ENCODE measurements at places on chromosomes 13 and 19.

DNA sequence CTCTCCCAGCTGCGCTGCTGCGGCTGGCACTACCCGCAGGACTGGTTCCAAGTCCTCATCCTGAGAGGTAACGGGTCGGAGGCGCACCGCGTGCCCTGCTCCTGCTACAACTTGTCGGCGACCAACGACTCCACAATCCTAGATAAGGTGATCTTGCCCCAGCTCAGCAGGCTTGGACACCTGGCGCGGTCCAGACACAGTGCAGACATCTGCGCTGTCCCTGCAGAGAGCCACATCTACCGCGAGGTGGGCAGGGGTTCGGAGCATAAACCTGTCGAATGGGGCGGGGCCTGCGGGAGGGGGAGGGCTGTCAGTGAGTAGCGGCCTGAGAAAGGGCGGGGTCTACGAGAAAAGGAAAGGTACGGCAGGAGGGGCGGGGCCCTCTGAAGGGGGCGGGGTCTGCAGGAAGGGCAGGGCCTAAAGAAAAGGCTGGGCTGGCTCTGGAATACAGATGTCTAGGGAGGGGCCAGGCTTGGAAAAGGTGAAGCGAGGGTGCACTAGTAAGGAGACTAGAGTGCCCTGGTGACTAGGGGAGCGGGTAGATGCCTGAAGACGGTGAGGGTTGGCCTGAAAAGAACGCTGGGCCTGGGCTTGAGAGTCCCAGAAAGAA lies 3.6 kb downstream of the CD37 start:
- DNase-seq: peak; percentile 63

DNA sequence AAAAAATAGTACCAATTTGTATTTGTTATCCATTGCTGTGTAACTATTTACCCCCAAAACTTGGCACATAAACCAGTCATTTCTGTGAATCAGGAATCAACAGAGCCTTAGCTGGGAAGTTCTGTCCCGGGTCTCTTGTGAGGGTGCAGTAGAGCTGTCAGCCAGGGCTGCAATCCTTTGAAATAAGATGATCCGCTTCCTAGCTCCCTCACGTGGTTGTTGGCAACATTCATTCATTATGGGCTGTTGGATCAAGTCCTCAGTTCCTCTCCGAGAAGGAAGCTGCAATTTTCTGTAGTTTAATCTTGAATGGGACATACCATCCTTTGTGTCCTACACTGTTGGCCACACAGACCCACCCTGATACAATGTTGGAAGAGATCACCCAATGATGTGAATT lies 277.2 kb downstream of the SUCLA2 start:
- DNase-seq: no peak

DNA sequence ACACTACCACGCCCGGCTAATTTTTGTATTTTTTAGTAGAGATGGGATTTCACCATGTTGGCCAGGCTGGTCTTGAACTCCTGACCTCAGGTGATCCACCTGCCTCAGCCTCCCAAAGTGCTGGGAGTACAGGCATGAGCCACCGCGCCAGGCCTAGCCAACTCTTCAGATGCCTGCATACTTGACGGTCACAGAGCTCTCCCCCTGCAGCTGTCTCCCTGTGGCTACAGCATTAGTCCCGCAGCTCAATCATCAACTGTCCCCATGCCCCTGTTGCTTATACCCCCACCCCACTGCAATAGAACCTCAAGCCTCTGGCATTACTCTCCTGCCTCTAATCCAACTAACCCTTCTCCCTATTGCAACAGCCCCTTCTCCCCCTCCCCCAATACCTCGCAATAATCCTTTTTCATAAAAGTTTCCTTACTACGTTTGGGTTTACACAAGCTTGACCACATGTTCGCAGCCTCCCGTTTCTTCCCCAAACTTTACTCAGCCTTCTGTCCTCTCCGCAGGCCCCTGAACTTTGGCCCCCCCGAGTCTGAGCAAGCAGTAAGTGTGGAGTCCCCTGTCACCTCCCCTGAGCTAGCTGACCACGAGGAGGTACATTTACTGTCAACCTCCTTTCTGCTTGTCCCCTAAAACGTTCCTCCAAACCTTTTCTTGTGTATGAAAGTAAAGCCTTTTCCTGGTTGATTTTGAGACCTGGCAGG lies 1.7 kb downstream of the ZNF77 start:
- no peak for DNase-seq

DNA sequence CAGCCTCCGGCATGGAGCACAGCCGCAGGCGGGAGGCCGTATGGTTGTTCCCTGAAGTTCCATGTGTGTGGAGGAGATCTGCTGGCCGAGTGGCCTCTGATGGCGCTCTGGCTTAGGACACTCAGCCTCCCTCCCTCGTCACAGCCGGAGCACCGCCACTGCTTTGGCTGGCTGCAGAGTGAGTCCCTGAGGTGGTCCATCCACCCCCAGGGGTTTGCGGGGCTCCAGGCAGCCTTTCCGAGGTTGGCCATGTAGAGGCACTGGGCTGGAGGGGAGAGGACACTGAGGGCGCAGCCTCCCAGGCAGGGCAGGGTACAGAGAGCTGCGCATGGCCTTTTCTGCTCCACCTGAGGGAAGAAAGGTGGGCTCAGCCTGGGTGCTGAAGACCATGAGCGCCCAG lies 19.8 kb upstream of the NPAS1 start:
- DNase-seq: no peak

DNA sequence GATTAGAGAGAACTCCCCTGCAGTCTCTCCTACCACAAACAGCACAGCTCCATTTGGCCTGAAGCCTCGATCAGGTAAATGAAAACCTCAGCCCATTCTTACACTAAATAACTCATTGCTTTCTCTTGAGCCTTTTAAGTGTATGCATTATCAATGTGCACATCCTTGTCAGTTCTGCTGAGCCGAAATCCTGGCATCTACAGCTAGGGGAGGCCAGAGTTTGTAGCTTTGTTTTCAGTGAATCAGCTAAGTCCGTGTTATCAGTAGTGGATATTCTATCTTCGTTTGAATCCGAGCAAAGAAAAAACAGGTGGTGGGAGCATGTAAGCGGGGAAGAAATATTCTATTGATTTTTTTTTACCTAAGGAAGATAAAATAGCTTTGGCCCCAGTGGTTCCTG lies 84.4 kb downstream of the ESD start:
- DNase-seq: no peak

- no peak for DNase-seq
Observed at GRCh38 chr13:22121146-22121739, 450.4 kb downstream of the FGF9 start.

DNA sequence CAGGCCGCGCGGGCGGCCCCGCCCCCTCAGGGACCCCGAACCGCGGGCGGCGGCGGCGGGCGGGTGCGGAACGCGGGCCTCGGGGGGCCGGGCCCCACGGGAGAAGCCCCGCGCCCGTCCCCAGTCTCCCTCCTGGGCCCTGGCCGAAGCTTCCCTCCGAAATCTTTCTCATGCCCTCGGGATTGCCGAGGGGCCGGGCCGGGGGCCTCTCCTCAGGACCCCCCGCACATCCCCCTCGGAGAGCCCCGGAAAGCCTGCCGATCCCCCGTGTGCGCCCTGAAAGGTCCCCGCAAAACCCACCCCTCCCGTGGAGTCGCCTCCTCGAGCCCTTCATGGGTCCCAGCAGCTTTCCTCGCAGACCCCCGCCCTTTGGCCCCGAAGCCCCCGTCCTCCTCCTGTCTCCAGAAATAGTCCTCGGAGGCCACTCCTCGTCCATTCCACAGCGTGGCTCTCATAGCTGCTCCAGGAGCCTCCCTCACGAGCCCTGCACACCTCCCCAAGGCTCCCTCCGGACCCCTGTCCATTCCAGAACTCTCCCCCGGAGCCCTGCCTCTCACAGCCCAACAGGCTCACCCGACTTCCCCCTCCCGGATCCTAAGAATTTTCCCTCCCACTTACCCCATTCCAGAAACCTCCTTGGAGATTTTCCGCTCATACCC lies 555 bp downstream of the SAMD4B start:
- peak; percentile 64 for DNase-seq

DNA sequence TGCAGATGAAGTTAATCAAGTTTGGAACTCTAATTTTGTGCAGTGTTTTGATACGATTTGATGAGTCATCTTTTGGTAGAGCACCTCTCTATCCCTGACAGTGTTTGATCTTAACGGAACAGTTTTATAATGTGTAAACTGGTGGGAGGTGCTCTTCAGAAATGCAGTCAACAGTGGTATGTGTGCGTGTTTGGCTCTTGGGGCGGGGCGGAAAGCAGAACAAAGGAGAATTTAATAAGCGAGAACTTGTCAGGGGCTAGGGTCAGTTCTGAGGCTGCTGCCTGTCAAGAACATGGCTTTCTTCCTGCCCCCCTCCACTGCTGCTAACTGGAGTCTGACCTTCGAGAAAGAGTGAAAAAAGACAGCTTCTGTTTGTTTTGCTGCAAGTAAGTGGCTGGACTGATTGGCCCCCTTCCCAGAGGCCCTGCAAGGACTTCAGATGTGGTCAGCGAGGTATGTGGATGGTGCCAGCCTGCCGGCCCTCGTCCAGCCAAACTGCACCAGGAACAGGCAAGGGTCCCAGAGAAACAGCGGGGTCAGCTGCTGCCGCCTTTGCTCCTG lies 40.8 kb downstream of the BBC3 start:
- DNase-seq: peak; percentile 87

GRCh38 chr13:44389876-44390275 lies 16.3 kb downstream of the SERP2 start:
- no peak for DNase-seq

- no peak for DNase-seq
Observed at GRCh38 chr19:28539759-28540158, 673.2 kb downstream of the UQCRFS1 start.

DNA sequence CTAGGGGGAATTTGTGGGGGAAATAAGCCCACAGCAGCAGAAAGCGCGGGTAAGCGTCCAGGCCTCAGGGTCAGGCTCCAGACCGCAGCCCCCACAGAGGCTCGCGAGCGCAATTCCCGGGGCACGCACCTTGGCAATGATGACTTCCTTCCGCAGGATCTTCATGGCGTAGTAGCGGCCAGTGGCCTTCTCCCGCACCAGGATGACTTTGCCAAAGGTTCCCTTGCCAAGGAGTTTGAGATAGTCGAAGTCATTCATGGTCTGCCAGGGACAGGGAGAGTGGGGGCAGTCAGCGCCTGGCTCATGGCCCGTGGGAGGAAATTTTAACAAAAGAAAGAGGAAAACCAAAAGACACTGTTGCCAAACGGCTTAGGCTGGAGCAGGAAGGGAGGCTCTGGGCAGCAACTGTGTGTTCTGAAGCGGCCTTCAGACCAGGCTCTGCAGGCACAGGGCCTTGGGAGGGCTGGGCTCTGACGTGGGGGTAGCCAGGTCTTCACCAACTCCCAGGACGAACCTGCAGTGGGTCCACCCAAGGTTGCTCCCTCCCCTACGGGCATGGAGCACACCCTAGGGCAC lies 15.4 kb upstream of the CCNP start:
- DNase-seq: no peak

DNA sequence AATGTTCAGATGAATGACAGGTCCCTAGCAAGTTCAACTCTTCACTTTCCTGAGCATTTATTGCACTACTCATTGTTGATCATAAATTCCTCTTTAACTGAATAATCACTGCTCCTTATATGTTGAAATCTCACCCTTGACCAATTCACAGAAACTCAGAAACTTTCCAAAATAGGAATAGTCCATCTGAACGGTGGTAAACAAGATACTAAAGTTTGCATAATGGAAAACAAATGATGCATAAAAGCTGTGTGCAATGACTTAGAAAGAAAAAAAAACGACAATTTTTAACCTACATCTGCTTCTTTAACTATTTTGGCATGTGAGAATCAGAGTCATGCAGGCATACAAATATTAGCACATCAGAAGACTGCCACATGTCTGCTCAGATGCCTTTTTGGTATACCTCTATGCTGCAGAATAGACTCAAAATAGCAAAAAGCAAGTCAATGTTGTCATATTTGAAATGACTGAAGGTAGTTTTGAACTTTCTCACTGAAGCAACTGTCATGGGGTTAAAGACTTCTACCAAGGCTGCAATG lies 34.8 kb downstream of the SLC10A2 start:
- no peak for DNase-seq

- no peak for DNase-seq
Observed at GRCh38 chr13:43572656-43573360, 214.0 kb downstream of the ENOX1 start.

DNA sequence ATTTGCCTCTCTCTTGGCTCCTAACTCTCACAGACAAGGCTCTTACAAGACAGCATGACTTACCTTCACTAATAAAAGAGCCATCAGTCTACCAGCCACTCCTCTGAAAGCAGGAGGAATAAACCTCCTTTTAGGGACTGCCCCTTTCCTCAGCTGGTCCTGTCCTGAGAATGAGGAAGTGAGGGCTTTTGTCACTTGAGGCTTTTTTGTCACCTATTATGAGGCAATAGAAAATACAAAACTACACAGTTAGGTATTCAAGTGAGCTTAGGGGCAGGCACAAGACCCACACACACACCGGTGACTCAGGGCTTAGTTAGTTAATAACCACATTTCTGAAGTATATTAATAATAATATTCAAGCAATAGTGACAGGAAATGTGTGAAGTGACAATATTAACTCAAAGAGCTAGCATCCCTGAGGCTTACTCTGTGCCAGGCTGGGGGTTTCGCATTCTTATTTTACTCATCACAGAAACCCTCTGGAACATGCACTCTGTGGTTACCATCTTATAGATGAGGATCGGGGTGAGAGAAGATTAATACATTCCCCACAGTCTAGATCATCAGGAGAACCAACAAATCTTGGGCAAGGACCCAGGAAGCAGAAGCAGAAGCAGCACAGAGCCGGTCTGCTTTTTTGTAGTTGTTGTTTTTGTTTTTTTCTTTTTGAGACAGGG lies 379.9 kb downstream of the LIG4 start:
- no peak for DNase-seq

- DNase-seq: no peak
Observed at GRCh38 chr13:95220611-95221010, 80.6 kb downstream of the ABCC4 start.

DNA sequence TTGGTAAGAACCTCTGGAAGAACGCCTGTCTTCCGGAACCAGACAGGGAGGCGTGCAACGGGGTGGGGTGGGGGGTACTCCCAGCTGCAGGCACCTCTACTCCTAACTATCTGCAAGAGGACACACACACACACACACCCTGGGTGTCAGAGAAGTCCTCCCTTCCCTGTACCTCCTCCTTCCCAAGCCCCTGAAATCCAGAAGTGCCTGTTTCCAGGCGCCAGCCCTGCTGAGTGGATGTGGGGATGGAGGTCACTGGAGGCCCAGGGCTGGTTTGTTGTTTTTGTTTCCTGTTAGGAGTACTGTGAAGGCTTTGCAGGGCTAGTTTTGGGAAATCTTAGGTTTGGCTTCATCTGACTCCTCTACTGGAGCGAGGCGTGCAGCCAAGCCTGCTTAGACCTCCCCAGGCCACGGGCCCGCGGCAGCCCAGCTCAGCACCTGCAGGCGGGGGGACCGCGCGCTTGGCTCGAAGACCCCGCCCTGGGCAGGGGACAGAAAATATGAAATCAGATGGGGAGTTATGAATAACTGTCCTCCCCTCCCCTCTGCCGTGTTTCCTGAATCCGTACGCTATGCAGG lies 36.4 kb downstream of the SOX1 start:
- no peak for DNase-seq

DNA sequence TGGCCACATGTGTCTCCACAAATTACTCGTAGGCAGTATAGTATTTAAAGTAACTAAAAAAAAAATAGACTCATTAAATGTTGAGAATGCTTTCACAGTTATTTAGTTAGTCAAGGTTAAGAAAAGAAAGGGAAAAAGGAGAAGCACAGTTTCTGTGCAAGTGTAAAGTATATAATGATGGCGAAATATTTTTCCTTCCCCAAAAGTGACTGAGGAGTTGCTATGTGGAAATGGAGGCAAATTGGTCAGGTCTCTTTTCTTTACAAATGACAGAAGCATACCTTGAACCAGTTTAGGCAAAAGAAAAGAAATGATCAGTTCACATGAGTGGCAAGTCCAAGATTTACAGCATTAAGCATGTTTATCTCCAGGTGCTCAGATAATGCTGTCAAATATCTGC lies 18.0 kb downstream of the CSNK1A1L start:
- DNase-seq: no peak
